Mesenteric fat pad (tissue), 1 donor: ENCODE measurements at places on chromosomes 5 and 9. TPM values are rescaled to one million over a fixed set of nuclear protein-coding genes. Genes with fewer than 3 reads are reported as not detected.

The CLIC3 gene
- total RNA-seq, result 1.6 TPM

The RACK1 gene
- total RNA-seq, result 1,262 TPM

The PCDHGA5 gene
- 2.7 TPM for total RNA-seq

The PCDHGA8 gene
- total RNA-seq, result 0.87 TPM

The PCDHA9 gene
- 0.22 TPM for total RNA-seq

The TMC1 gene
- total RNA-seq, result 0.48 TPM

The NMUR2 gene
- not detected for total RNA-seq

The PTGS1 gene
- total RNA-seq, result 16.5 TPM

The BARX1 gene
- not detected for total RNA-seq

The CNTNAP3B gene
- 20.1 TPM for total RNA-seq

The PCDHAC1 gene
- 0.61 TPM for total RNA-seq

The ERBIN gene
- total RNA-seq, result 54.0 TPM

The SIGMAR1 gene
- 48.3 TPM for total RNA-seq
